Stimulated activated CD4-positive, alpha-beta T cell treated with anti-CD3 and anti-CD28 coated beads, Interleukin-4, amount 100 ng/mL, for 1 hour (primary cell): ENCODE measurements at places on chromosomes 4 and X.

GRCh38 chr4:57607566-57608180 is 497.5 kb upstream of the IGFBP7 start:
- DNase-seq: no peak

DNA sequence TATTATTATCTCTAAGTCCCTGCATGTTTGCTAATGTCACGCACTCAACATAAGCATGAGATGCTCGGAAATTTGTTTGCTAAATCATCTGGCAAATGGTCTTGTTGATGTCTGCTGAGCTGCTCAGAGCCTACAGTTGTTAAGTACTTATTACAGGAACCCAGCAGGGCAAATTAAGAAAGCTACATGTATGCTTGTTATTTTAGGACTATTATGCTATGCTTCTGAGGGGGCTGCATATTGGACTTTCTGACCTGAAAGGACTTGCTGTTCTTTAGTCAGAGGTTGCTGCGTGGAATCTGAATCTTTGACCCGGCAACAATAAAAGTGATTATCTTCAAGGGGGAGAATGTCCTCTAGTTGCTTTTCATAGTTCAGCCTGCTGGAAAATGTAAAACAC is 36.3 kb upstream of the TENM3 start:
- no peak for DNase-seq

DNA sequence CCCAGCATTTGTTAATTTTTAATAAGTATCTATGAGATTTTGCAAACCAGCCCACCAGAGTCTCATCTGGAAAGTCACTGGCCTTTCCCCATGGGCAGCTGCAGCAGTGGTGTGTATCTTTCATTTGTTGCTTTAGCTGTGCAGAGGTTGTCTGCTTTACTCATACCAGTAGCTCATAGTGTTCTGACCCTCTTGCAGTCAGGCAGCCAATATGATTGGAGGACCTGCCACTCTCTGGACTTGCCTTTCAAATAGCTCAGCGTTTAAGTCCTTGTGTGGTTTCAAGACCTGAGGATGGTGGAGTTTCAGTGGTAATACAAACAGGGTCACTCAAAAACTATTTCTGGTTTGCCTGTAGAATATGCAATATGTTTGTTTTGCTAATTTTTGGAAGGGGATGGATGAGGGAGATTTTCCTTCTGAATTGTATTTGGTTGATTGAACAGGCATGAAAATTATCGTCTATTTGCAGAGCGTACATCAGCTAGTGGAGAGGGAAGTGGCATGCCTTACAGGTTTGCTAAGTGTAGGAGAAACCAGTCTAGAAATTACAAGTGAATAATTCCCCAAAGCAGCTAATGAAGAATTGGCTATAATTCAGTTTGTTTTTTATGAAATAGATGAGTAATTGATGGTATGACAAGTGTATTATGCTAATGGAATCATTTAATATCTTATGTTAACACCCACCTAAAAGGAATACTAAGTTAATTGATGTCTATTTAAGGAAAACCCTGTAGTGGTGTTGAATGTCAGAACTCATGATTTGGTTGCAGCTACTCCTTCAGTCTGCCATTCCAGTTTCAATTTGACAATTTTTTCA is 8.9 kb downstream of the POLA1 start:
- no peak for DNase-seq

- no peak for DNase-seq
These were observed 268.8 kb downstream of the BCOR start for GRCh38 chrX:39828971-39829370.

DNA sequence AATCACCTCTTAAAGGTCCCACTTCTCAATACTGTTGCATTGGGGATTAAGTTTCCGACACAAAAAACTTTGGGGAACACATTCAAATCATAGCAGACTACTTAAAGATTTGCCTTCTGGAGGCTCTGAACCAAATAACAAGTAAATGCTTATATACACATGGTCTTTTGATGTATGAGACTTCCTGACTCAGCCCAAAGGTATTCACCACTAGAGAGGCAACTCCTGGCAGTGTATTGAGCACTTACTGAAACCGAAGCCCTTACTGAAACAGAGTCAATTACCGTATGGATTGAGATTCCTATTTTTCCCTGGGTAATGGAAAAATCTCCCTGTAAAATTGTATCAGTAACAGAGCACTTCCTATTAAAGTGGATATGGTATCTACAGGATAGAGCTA is 45.4 kb downstream of the ZCCHC13 start:
- no peak for DNase-seq

GRCh38 chr4:143482840-143483239 is 30.7 kb upstream of the SMARCA5 start:
- DNase-seq: no peak

DNA sequence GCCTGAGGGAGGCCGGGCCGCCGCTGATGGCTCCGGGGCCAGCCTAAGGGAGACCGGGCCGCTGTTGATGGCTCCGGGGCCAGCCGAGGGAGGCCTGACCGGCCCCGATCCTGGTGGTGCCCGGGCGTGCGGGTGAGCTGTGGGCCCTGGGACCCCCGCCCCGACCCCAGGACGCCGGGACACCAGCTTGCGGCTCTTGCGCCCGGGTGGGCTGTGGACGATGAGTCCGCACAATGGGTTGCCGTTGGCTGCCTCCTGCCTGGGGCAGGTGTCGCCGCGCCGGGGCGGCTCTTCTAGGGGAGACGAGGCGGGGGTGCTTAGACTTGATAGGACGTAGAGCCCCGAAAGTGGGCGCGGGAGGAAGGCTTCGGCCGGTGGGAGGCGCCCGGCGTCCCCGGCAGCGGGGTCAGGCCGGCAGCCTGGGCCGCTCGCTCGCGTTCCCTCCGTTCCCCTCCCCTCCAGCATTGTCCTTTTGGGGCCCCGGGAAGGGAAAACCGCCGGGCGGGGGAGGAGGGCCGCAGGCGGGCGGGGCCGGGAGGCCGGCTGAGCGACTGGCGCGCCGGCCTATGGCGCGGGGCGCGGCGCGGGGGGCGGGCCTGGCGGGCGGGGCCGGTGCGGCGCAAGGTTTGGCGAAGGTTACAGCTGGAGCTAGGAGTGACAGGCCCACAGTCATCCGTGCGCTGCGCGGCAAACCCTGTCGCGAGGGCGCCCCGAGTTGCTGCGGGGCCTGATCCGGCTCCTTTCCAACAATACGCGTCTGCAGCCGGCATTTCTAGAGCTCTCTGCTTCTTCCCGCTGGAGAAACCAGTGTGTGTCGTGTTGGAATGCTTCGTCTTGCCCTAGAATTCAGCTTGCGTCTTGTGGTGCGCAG is 819 bp downstream of the KIAA0232 start:
- peak; percentile 89 for DNase-seq

DNA sequence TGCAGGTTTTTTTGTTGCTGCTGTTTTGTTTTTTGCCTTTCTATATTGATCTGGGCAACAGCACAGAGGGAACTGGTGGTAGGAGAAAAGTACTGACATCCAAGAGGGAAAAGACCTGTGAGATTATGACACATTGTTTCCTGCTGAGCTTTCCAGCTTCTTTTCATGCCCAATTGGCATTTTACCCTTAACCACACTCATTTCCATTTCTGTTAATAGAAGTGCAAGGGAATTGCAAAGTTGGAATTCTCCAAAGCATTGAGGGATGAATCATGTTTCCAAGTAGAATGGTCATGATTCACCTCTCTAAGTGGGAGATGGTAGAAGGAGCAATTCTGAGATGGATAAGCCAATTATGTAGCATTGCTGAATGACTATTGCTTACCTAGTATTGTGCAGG is 161.5 kb downstream of the PPARGC1A start:
- no peak for DNase-seq

DNA sequence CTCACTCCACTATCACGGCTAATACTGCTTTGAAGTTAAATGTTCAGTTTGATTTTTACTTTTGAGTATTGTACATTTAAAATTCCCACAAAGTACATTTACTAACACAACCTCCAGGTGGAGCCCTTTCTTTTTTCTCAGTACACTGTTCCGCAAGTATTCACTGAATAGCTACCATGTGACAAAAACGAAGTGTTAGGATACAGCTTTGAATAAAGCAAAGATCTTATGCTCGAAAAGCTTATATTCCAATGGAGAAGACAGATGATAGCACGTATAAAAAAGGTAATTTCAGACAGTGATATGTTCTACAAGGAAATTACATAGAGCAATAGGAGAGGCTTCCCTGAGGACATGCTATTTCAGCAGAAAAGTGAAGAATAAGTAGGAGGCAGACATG is 60.7 kb upstream of the ABCG2 start:
- DNase-seq: no peak

- no peak for DNase-seq
These were observed 3.9 kb upstream of the HAUS7 start for GRCh38 chrX:153474266-153474665.

- no peak for DNase-seq
These were observed 781.4 kb downstream of the KLHL13 start for GRCh38 chrX:117335209-117335608.

DNA sequence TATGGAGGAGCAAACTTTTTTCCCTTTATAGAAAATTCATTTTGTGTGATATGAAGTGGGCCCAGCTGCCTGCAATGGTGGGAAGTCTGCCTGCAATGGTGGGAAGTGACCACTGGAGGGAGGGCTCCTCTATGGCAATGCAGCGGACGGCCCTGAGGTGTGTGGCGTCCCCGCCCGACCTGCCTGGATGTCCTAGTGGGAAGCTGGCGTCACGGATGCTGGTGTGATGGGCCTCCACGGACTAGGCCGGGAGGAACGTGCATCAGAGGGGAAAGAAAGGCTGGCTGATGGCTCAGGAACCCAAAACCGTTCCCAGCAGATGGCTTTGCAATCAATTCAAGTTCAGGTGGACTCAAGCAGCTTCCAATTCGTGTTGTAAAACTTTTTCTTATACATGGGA is 177.9 kb downstream of the AFAP1 start:
- peak; percentile 60 for DNase-seq

- DNase-seq: no peak
These were observed 649.3 kb downstream of the IQCM start for GRCh38 chr4:149166365-149166764.

GRCh38 chr4:73734530-73735001 is 5.8 kb upstream of the CXCL8 start:
- DNase-seq: no peak

DNA sequence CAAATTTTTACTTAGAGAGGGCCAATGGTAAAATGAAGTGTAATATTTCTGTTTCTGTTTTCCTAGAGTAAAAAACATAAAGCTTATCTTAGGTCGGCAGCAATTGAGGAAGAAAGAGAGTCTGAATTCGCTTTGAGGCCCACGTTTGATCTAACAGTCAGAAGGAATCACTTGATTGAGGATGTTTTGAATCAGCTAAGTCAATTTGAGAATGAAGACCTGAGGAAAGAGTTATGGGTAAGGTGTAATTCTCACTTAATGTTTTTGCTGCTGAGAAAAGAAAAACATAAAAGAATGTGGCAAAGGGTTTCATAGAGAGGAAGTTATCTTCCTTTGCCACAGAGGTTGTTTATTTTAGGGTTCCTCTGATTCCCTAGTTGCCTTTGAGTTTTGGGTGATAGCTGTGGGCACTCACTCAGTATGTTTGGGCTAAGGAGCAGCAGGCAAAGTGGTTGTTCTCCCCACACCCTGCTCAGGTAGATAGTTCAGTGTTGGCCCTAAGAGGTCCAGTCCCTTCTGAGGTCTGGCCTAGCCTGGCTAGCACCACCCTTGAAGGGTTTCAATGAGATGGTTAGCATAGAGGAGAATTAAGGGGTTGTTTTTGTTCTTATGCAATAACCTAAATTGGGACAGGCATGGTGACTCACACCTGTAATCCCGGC is 32.3 kb downstream of the HERC5 start:
- no peak for DNase-seq

DNA sequence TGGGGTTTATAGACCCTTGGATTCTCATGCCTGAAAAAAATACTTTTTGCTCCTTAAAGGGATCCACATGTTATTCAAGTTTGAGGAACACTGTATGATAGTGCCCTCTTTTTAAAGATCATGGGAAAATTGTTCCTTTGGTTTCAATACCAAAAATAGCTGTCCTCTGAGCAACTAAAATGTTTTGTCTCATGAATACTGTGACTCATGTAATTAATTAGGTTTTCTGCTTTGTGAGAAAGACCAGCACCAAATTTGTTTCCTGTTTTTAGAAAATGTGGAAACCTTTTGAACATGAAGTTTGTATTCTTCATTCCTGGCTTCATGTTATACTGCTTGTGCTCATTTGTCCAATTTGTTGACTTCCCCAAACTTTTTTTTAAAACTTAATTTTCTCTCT is 127.6 kb upstream of the SH3RF1 start:
- no peak for DNase-seq

DNA sequence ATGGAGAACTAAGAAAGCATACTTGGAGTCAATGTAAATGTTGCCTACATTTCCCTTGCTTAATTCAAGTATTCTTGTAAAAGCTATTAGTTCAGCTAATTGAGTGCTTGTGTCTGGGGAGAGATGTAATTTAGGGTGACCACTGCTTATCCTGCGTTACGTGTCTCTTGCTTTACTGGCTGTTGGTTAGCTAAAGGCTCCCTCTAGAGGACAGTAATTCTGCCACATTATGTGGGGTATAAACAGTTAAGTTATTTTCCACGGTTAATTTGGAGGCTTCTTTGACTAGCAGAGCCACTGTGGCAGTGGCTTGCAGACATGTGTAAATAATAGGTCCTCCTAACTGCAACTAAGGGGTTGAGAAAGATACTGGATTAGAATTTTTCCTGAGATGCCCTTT is 25.3 kb upstream of the NAF1 start:
- DNase-seq: no peak

GRCh38 chr4:188037003-188037713 is 41.6 kb downstream of the ZFP42 start:
- DNase-seq: no peak

- DNase-seq: no peak
These were observed 124.3 kb downstream of the STIM2 start for GRCh38 chr4:26984896-26985295.

- no peak for DNase-seq
These were observed 443.0 kb downstream of the PCDH10 start for GRCh38 chr4:133592106-133592505.

GRCh38 chrX:18640686-18641085 is 31.2 kb downstream of the RS1 start:
- no peak for DNase-seq

DNA sequence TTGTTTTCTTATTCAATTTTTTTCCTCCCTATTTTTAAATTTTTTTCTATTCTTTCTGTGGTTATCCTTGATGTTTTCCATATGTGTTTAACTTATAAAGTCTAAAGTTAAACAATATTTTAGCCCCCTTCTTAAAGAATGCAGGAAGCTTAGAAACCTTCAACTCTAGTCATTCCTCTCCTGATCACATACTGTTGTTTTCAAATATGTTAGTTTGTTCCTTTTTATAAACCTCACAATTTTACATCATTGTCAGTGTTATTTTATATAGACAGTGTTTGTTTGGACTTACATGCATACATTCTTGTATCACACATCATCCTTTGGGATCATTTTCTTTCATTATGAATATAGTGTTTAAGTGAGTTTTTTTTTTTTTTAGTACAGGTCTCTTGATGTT is 31.6 kb downstream of the KANTR start:
- DNase-seq: no peak

- no peak for DNase-seq
These were observed 374.3 kb downstream of the IQCM start for GRCh38 chr4:149441338-149441737.
